AG10803 (cell line): ENCODE measurements at places on chromosomes 7 and 10.
A peak's percentile ranks its signal among the peaks of the same experiment; 100 is the strongest.

DNA sequence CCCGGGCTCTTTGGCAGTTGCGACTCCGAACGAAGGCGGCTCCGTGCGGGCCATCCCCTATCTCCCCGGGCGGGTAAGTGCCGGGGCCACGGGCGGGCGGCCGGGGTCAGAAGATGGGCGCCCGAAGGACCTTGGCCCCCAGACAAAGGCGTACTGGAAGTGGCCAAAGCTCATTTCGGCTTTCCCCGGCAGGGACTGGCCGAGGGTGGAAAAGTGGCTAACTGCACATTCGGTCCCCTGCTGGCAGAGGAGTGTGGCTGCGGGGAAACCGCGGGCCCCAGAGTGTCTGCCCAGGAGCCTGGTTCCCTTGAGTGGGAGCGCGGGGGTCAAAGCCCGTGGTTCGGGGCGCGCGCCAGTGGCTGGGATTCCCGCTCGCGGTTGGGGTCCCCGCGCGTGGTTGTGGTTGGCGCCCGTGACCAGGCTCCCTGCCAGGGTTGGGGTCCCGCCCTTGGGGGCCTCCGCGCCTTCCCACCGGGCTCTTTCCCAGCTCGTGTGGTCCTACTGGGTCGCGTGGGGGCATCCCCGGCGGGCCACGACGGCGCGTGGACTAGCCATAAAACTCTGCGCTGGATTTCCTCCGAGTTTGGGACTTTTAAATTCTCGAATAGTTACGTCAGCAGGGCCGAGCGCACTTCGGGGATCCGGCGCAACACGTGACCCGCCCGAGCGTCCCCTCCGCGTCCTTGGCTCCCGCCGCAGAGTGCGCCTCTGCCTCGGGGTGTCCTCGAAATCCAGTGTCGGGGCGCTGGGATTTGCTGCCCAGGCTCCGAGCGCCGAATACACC is 124.4 kb downstream of the TACC2 start:
- DNase-seq, result peak; percentile 71

DNA sequence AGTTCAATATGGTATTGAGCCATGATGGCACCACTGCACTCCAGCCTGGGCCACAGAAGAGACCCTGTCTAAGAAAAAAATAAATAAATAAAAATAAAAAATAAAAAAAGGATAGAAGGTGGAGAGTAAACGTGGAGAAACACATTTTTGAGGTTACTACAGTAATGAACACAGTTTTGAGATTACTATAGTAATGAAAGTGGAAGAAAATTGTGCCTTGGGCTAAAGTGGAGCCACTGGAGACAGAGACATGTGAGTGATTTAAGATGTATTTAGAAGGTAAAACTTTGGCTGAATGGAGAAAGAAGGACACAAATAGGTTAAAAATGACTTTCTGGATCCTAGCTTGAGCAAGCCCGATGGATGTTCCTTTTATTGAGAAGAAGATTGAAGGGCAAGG is 76.8 kb downstream of the HGF start:
- DNase-seq, result no peak

GRCh38 chr7:12570168-12570533 is 369 bp upstream of the SCIN start:
- DNase-seq, result no peak

GRCh38 chr10:91340613-91341362 is 69.4 kb upstream of the HECTD2 start:
- DNase-seq, result peak; percentile 95

GRCh38 chr10:78044699-78045098 is 11.0 kb downstream of the RPS24 start:
- DNase-seq, result peak; percentile 32

- no peak for DNase-seq
These were observed 58.1 kb downstream of the CSGALNACT2 start for GRCh38 chr10:43196131-43196980.
